Testis (tissue), 5 donors: ENCODE measurements at places on chromosomes 7 and 10. TPM values are rescaled to one million over a fixed set of nuclear protein-coding genes. Genes with fewer than 3 reads are reported as not detected.

DNA sequence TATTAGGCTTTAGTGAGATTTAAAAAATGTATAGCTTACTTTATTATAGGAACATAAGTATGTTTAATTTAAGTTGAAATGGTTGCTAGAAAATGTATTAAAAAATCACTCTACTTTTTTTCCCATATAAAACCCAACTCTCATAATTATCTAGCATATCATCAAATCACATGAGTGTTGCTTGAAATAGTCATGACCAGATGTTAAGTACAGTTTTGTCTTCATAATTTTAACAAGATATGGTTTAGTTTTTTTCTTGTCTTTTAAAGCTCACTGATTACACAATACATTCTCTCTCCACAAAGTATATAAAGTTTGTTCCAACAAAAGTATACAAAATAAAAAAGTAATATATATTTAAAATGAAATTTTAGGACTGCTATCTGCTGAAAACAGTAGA lies 82.8 kb downstream of the HGF start:
- no peak for DNase-seq
- H3K4me1 ChIP-seq: no peaks in the 10 kb centered on the region
- H3K4me3 ChIP-seq: no peak overlapping the region
- H3K27ac ChIP-seq: no peak overlapping the region

- no peak overlapping the region for H3K4me3 ChIP-seq
- H3K27ac ChIP-seq: no peak overlapping the region
- H3K27me3 ChIP-seq: no peaks in the 10 kb centered on the region
- no peaks in the 10 kb centered on the region for H3K4me1 ChIP-seq
These were observed 99.2 kb upstream of the LYZL2 start for GRCh38 chr10:30728766-30729165.

DNA sequence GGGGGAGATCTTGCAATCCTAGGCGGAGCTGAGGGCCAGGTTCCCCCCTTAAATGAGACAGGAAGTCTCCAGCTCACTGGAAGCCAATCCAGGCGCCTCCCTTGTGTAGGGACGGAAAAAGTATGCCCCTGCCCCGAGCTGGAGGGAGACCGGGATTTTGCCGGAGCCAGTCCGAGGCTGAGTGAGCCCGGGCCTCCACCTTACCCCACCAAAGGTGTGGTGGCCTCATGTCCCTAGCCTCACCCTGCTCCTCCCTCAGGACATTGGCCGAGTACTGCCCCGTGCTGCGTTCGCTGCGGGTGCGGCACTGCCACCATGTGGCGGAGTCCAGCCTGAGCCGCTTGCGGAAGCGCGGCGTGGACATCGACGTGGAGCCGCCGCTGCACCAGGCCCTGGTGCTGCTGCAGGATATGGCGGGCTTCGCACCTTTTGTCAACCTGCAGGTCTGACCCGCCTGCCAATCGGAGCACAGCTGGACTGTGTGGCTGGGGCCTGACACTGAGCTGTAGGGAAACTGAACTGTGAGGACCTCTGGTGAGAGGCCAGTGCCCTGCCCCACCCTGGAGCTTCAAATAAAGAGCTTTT lies 2.0 kb downstream of the FBXL15 start:
- H3K27me3 ChIP-seq: no peaks in the 10 kb centered on the region
- H3K36me3 ChIP-seq: no peaks in the 10 kb centered on the region
- H3K4me3 ChIP-seq: peak overlapping the region; percentile 96
- DNase-seq: peak; percentile 81
- peaks cover 23% of the 10 kb centered on the region for H3K4me1 ChIP-seq

- H3K4me3 ChIP-seq: no peak overlapping the region
- no peaks in the 10 kb centered on the region for H3K4me1 ChIP-seq
- H3K36me3 ChIP-seq: no peaks in the 10 kb centered on the region
- H3K27ac ChIP-seq: no peak overlapping the region
- H3K27me3 ChIP-seq: no peaks in the 10 kb centered on the region
These were observed 170.8 kb upstream of the CDCA7L start for GRCh38 chr7:22116451-22117030.

- no peaks in the 10 kb centered on the region for H3K36me3 ChIP-seq
- no peaks in the 10 kb centered on the region for H3K27me3 ChIP-seq
- no peak overlapping the region for H3K27ac ChIP-seq
- peaks cover 45% of the 10 kb centered on the region for H3K4me1 ChIP-seq
- DNase-seq: peak; percentile 34
These were observed 162.8 kb downstream of the ELMO1 start for GRCh38 chr7:37285706-37286453.

DNA sequence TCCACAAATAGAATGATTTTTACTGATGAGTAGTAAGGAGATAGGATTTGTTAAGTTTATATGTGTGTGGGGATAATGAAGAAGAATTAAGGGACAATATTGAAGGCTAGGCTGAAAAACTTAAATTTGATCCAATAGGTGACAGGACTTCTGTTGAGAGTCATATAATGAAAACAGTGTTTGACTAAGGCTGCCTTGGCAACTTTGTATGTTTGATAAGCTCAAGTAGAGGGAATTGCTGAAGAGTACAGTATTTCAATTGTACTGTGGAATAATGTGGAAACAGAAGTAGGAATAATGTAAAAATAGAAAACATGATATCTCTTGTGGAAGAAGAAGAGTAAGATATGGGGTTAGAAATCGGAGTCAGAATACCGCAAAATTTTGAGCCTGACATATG lies 10.5 kb downstream of the R3HCC1L start:
- H3K27me3 ChIP-seq: no peaks in the 10 kb centered on the region
- H3K27ac ChIP-seq: peak overlapping the region; percentile 51
- DNase-seq: no peak
- H3K4me3 ChIP-seq: no peak overlapping the region
- H3K4me1 ChIP-seq: peaks cover 10% of the 10 kb centered on the region

DNA sequence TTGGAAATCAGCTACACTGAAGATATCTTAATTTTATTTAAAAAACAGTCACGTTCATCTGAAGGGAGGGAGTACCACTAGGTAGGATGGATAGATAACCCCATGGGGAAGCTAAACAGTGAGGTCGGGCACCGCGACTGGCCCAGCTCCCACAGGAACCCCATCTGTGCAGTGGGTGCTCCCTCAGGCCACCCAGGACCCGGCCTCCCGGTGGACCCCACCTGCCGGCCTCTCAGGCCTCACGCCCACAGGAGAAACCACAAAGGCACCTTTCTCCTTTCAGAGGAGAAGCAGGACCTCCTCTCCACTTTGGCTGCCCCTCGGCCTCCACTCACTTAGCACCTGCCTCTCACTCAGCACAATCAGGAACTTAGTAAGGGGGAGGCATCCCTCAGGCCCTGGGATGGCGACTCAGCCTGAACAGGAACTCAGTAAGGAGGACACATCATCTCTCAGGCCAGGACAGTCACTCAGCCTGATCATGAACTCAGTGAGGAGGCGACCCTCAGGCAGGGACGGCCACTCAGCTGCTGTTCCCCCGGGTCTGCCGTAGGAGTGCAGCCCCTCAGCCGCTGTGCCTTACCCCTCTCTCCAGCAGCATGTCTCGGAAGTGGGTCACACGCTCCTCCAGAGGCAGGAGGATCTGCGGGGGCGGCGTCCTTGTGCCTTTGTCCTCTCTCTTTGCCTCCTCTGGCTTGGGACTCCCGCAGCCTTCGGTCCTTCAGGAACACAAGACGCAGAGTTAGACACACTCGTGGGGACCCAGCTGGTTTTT lies 195.1 kb downstream of the TCERG1L start:
- H3K27ac ChIP-seq: no peak overlapping the region
- H3K4me1 ChIP-seq: no peaks in the 10 kb centered on the region
- H3K36me3 ChIP-seq: no peaks in the 10 kb centered on the region
- no peak for DNase-seq
- no peak overlapping the region for H3K4me3 ChIP-seq

GRCh38 chr7:6026011-6026819 lies 5.0 kb upstream of the ANKRD61 start:
- DNase-seq: peak; percentile 27
- no peaks in the 10 kb centered on the region for H3K27me3 ChIP-seq
- H3K36me3 ChIP-seq: no peaks in the 10 kb centered on the region
- no peak overlapping the region for H3K27ac ChIP-seq
- no peak overlapping the region for H3K4me3 ChIP-seq
- no peaks in the 10 kb centered on the region for H3K4me1 ChIP-seq

DNA sequence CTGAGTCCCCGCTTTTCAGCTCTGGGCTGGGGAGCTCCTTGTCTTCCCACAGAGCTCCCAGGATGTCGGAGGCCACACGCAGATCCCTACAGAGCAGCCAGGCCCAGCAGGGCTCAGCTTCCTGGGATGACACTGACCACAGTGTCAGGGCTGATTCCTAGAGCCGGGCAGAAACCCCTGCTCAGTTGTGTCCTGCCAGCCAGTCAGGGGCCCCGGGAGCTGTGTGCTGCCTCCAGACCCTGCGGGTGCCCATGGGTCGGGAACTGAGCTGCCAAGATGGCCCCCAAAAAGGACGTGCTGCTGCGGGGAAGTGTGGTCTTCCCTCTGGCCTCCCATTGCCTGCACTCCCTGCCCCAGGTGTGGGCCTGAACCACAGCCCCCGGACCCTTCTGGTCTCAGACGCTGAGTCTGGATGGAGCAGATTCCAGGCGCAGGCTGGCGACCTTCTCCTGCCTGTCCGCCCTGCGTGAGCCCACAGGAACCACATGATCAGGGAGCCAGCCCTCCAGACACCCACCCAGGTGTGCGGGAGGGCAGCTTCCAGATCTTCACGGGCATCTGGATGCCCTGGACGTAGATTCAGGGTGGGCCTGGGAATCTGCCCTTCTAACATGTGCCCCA lies 217.4 kb downstream of the MAD1L1 start:
- no peak overlapping the region for H3K27ac ChIP-seq
- peaks cover 13% of the 10 kb centered on the region for H3K4me1 ChIP-seq
- H3K27me3 ChIP-seq: no peaks in the 10 kb centered on the region
- H3K4me3 ChIP-seq: no peak overlapping the region
- H3K36me3 ChIP-seq: no peaks in the 10 kb centered on the region

DNA sequence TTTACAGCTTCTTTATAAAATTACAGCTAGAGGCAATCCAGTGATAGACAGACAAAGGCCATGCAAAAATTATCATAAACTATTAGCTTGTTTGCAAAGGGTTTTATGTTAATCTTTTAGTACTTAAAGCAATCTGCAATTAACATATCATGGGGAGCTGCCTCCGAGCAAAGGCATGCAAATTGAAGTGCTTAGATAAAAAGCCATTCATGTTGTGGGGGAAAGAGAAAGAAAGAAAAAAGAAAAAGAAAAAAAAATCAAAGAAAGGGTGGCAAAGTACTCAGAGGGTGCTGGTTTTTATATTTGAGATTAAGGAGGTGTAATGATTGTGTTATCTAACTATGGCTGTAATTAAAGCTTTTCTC lies 799.5 kb downstream of the LRMDA start:
- DNase-seq: no peak
- H3K4me3 ChIP-seq: no peak overlapping the region
- H3K4me1 ChIP-seq: no peaks in the 10 kb centered on the region
- no peaks in the 10 kb centered on the region for H3K36me3 ChIP-seq
- no peaks in the 10 kb centered on the region for H3K27me3 ChIP-seq

DNA sequence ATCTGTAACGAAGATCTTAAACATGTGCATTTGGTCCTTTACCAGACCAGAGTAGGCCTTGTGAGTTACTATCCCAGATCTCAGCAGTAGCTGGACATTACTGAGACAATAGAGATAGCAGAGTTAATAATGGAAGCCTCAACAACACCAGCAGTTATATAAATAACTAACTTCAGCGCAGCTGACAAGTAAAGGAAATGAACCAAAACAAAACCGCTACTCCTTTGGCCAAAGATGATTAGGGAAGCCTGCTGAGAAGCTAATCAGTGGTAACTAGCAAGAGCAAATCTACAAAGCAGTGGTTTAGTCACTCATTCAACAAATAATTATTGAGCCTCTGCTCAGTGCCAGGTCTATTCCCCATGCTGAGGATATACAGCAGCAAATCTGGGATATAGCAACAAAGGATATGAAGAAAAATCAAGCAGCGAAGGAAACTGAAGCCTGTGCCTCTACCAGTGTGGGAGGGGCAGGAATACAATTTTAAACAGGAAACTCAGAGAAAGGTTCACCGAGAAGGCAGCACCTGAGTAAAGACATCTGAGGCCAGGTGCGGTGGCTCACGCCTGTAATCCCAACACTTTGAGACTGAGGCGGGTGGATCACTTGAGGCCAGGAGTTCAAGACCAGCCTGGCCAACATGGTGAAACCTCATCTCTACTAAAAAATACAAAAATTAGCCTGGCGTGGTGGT lies 103.6 kb downstream of the ELMO1 start:
- no peak overlapping the region for H3K4me3 ChIP-seq
- DNase-seq: no peak
- no peaks in the 10 kb centered on the region for H3K27me3 ChIP-seq

DNA sequence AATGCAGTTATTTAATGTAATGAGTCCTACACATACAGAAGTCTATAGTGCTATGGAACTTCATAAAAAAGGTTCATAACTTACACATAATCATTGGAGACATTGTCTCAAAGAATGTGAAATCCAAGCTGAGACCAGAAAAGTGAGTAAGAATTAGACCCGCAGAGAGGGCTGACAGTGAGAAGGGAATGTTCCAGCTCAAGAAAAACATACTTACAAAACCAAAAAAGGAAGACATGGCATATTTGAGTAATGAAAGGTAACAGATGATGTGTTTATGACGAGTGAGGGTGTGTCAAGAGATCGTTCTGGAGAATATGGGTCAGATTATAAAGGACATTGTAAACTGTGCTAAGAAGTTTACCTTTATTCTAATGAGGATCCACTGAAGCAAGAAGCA lies 566.5 kb downstream of the ATRNL1 start:
- no peaks in the 10 kb centered on the region for H3K27me3 ChIP-seq
- no peak for DNase-seq
- H3K36me3 ChIP-seq: no peaks in the 10 kb centered on the region
- no peaks in the 10 kb centered on the region for H3K4me1 ChIP-seq

GRCh38 chr7:140683657-140684056 lies 10.9 kb downstream of the ADCK2 start:
- H3K4me1 ChIP-seq: no peaks in the 10 kb centered on the region
- H3K36me3 ChIP-seq: no peaks in the 10 kb centered on the region
- no peak overlapping the region for H3K27ac ChIP-seq

DNA sequence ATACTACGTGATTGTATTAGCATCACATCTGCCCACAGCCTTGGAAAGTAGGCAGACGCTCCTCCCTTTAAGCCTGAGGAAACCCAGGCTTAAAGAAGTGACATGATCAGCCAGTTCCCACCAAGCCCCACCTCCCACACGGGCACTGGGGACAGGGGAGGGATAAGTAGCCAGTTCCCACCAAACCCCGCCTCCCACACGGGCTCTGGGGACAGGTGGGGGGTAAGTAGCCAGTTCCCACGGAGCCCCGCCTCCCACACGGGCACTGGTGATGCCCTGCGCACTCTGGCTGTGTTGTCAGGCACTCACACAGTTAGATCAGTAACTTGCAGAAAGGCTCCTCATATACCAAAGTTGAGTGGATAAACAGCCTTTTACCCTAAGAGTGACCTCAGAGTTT lies 606.8 kb downstream of the PTPRN2 start:
- DNase-seq: no peak
- no peaks in the 10 kb centered on the region for H3K36me3 ChIP-seq
- no peak overlapping the region for H3K27ac ChIP-seq
- no peaks in the 10 kb centered on the region for H3K27me3 ChIP-seq

The OR6V1 gene
- total RNA-seq: not detected

The ABCB1 gene
- 7.1 TPM for total RNA-seq

The GRID1 gene
- 8.1 TPM for total RNA-seq

The COMMD3 gene
- 40.6 TPM for total RNA-seq

The SPDYE8 gene
- total RNA-seq: 1.4 TPM

The SPDYE5 gene
- 1.4 TPM for total RNA-seq

The CPVL gene
- total RNA-seq: 51.1 TPM

The UCN3 gene
- not detected for total RNA-seq

The HELLS gene
- 72.8 TPM for total RNA-seq
